ENCODE measurements at places on chromosomes 5 and 9. TPM values are rescaled to one million over a fixed set of nuclear protein-coding genes. Genes with fewer than 3 reads are reported as not detected.

GRCh38 chr9:95315108-95315746 lies 2.3 kb downstream of the FANCC start:
- no peak for DNase-seq
- no peaks in the 10 kb centered on the region for H3K27me3 ChIP-seq
- H3K4me3 ChIP-seq, result no peak overlapping the region
- no peaks in the 10 kb centered on the region for H3K36me3 ChIP-seq
- no peaks in the 10 kb centered on the region for H3K4me1 ChIP-seq

GRCh38 chr9:75482566-75482965 lies 394.3 kb downstream of the OSTF1 start:
- H3K4me3 ChIP-seq, result no peak overlapping the region
- no peaks in the 10 kb centered on the region for H3K36me3 ChIP-seq
- H3K27me3 ChIP-seq, result no peaks in the 10 kb centered on the region
- no peak for DNase-seq
- no peaks in the 10 kb centered on the region for H3K4me1 ChIP-seq
- H3K27ac ChIP-seq, result no peak overlapping the region

- H3K4me1 ChIP-seq, result no peaks in the 10 kb centered on the region
- H3K4me3 ChIP-seq, result no peak overlapping the region
- DNase-seq, result peak; percentile 75
These were observed 14.9 kb upstream of the WNT8A start for GRCh38 chr5:138068742-138069600.

SLC34A3 gene
- total RNA-seq, result not detected

DNA sequence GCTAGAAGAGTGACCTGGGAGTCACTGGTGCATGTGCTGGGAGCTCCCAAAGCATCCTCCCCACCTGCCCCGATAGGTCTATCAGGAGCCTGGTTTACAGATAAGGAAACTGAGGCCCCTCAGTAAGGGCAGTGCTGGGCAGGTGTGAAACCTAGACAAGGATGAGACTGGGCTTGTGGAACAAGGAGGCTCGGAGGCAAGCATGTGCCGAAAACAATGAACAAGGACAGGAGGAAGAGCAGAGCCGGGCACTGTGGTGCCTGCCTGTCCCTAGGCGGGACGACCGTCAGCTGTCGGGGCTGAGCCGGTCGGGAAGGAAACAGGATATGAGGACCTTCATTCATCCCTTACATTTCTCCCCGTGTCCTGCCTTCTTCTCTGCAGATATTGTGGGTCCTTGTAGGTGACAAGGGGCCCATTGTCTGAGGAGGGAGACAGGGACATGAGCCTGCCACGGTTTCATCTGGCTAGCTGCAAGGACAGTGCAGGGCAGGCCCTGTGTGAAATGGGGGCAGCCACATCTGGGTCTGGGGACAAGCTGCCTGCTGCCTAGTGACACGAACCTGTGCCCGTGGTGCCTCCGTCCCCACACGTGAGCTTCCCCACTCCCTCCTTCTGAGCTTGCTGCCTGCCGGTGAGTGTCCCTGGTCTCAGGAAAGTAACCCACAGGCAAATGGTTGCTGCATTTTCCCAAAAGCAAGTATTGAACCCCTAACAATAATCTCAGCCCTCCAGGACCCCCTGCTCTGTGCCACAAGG lies 18.6 kb downstream of the FGD3 start:
- H3K27me3 ChIP-seq, result no peaks in the 10 kb centered on the region
- DNase-seq, result no peak
- H3K27ac ChIP-seq, result no peak overlapping the region
- no peaks in the 10 kb centered on the region for H3K36me3 ChIP-seq
- H3K4me3 ChIP-seq, result peak overlapping the region; percentile 51

DNA sequence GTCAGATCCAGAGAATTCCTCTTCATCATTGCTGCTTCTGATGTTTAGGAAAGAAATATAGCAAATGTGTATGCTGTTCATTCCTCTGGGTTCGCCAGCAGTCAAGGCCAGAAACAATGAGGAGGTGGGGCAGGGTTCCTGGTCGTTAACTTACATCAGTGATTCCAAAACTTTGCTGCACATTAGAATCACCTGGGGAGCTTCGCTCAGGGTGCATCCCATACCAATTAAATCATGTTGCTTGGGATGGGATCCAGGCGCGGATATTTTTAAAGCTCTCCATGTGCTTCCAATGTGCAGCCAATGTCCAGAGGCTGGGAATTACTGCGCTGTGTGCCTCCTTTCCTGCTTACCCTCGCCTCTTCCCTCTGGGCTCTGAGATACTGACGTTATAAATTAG lies 227.9 kb upstream of the KLF9 start:
- no peak for DNase-seq
- H3K4me1 ChIP-seq, result no peaks in the 10 kb centered on the region
- no peak overlapping the region for H3K27ac ChIP-seq
- no peaks in the 10 kb centered on the region for H3K36me3 ChIP-seq

- DNase-seq, result no peak
- no peaks in the 10 kb centered on the region for H3K27me3 ChIP-seq
- H3K4me1 ChIP-seq, result no peaks in the 10 kb centered on the region
- no peaks in the 10 kb centered on the region for H3K36me3 ChIP-seq
- H3K27ac ChIP-seq, result no peak overlapping the region
These were observed 161.4 kb upstream of the GAS1 start for GRCh38 chr9:87108661-87109060.

LNPEP gene
- total RNA-seq, result 9.1 TPM

DNA sequence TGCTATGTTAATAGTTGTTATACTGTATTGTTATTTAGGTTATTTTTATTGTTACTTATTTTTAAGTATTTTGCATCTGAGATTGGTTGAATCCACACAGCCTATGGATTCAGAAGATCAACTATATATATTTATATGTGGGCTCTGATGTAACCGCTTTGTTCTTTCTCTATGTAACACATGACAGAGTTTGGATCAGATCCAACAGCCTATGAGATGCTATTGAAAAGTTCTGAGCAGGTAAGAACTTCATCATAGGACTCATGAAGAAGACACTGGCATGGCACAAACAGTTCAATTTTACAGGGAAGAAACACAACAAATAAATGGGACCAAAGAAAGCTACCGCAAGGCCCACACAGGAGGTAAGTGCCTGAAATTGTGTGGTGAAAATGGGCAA lies 93.4 kb downstream of the GNAQ start:
- no peak overlapping the region for H3K27ac ChIP-seq
- DNase-seq, result no peak
- H3K36me3 ChIP-seq, result no peaks in the 10 kb centered on the region
- H3K4me1 ChIP-seq, result peaks cover 10% of the 10 kb centered on the region

DNA sequence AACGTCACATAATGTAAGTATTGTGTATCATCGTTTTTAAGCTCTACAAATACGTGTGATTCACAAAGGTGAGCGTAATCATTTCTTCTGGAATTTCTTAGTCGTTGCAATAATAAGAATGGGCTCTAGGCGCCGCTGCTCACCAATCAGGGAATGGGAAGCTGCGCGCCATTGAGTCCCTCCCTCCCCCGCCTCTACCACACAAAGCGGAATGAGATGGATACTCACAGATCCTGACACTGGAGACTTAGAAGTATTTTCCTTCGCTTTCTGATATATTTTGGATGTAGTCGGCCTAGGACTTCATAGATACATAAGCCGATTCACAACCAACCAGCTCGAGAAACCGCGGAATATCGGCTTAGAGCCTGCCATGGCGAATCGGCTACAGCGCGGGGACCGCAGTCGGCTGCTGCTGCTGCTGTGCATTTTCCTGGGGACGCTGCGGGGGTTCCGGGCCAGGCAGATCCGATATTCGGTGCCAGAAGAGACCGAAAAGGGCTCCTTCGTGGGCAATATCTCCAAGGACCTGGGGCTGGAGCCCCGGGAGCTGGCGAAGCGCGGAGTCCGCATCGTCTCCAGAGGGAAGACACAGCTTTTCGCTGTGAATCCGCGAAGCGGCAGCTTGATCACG lies at the start of gene PCDHGA11:
TSS of gene PCDHGA11 (plus strand) at position 197 of the 634 bp plus-strand sequence. CDS start at position 374, 177 bp downstream.
- no peak for DNase-seq
- H3K27me3 ChIP-seq, result no peaks in the 10 kb centered on the region
- H3K36me3 ChIP-seq, result no peaks in the 10 kb centered on the region
- no peak within 1 kb of the TSS for H3K27ac ChIP-seq
- H3K4me1 ChIP-seq, result no peaks in the 10 kb centered on the region
- H3K4me3 ChIP-seq, result no peak within 1 kb of the TSS

DNA sequence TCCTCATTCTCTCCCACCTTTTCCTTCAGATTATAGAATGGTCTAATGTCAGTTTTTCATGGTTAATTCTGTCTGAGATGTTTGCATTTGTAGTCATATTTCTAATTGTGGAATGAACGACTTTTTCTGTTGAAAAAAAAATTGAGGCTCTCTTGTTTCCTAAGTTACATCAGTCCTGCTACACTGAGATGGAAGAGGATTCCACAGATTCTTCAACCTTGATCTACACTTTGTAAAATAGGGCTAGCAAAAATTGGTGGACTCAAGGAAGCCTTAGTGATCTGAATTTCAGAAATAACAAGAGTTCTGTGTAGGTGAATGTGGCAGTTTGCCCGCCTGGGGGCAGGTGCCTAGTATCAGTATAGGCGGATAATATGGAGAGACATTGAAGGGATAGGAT lies 51.9 kb downstream of the ERBIN start:
- no peak for DNase-seq
- no peaks in the 10 kb centered on the region for H3K4me1 ChIP-seq
- no peak overlapping the region for H3K4me3 ChIP-seq
- no peaks in the 10 kb centered on the region for H3K27me3 ChIP-seq
- no peaks in the 10 kb centered on the region for H3K36me3 ChIP-seq

DNA sequence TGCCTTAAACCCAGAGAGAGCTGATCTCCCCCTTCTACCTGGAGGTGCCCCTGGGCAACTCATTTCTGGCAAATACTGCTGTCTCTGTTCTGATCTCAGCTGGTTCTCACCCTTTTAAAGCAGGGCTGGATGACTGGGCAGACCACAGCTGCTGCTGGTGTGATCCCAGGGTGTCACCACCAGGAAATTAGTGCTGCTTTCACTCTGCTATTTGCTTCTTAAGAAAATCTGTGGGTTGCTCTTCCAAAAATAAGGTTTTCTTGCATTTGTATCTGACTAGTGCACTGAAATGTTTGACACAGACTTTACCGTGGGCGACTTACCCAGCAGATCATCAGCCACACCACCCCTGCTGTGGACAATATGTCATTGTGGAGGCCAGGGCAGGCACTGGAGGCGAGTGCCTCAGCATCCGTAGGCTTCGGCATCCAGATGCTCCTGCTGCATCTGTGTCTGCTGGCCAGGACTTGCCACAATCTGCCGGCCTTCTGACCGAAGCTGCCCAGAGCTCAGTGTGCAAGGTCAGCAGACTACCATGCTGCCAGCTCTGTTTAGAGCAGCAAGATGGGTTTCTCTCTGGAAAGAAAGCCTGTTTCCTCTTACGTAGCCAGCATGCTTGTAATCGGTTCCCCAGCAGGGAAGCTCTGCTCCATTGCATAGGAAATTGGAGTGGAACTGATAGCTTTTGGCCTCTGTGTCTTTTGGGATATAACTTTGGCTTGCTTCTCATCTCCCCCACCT lies 13.6 kb downstream of the ARHGAP26 start:
- no peaks in the 10 kb centered on the region for H3K27me3 ChIP-seq
- no peak overlapping the region for H3K4me3 ChIP-seq
- peaks cover 13% of the 10 kb centered on the region for H3K4me1 ChIP-seq
- no peak for DNase-seq
- no peaks in the 10 kb centered on the region for H3K36me3 ChIP-seq

Data from pancreas (tissue), 10 donors.